ENCODE measurements at places on chromosomes 3 and 15. TPM values are rescaled to one million over a fixed set of nuclear protein-coding genes. Genes with fewer than 3 reads are reported as not detected.
A peak's percentile ranks its signal among the peaks of the same experiment; 100 is the strongest.

- no peak overlapping the region for H3K4me3 ChIP-seq
- H3K36me3 ChIP-seq: peaks cover 24% of the 10 kb centered on the region
- H3K27me3 ChIP-seq: no peaks in the 10 kb centered on the region
- H3K4me1 ChIP-seq: peaks cover 20% of the 10 kb centered on the region
- H3K27ac ChIP-seq: no peak overlapping the region
Observed at GRCh38 chr3:157180262-157180661, 20.3 kb upstream of the CCNL1 start.

DNA sequence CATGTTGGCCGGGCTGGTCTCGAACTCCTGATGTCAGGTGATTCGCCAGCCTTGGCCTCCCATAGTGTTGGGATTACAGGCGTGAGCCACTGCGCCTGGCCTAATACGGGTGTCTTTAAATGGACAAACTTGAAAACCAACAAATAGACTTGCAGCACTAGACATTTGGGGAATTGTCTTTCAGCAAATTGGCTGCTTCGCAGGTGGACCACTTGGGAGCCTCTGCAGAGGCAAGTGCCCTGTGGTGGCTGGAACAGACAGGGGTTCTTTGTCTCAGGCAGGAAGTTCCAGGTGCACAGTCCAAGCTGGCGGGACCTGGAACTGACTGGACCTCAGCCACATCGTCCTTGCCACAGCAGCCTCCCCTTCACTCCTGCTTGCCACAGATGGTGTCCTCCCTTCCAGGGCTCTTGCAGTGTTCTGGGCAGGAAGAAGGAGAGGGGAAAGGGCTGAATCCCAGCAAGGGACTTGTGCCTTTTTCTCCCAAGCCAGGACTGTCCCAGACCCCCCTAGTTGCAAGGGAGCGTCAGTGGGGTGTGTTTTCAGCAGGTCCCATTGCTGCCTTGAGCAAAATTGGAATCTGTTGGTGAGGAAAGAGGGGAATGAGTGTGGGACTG is 94.3 kb downstream of the TBC1D2B start:
- peaks cover 5% of the 10 kb centered on the region for H3K27me3 ChIP-seq
- DNase-seq: no peak
- H3K4me3 ChIP-seq: no peak overlapping the region
- no peaks in the 10 kb centered on the region for H3K4me1 ChIP-seq

GRCh38 chr3:100634493-100635272 is 25.3 kb downstream of the ADGRG7 start:
- H3K27ac ChIP-seq: no peak overlapping the region
- no peaks in the 10 kb centered on the region for H3K36me3 ChIP-seq
- H3K4me1 ChIP-seq: no peaks in the 10 kb centered on the region
- peak; percentile 31 for DNase-seq

GRCh38 chr3:189353988-189354889 is 182.5 kb downstream of the TPRG1 start:
- DNase-seq: no peak
- H3K27me3 ChIP-seq: no peaks in the 10 kb centered on the region
- H3K4me3 ChIP-seq: no peak overlapping the region

GRCh38 chr3:39568508-39568907 is 101.0 kb downstream of the MOBP start:
- no peak overlapping the region for H3K27ac ChIP-seq
- no peak for DNase-seq
- H3K4me3 ChIP-seq: no peak overlapping the region
- H3K4me1 ChIP-seq: no peaks in the 10 kb centered on the region

- H3K4me3 ChIP-seq: no peak overlapping the region
- H3K36me3 ChIP-seq: no peaks in the 10 kb centered on the region
- no peak overlapping the region for H3K27ac ChIP-seq
- H3K4me1 ChIP-seq: no peaks in the 10 kb centered on the region
- no peak for DNase-seq
Observed at GRCh38 chr3:194810076-194810475, 124.4 kb downstream of the FAM43A start.

DNA sequence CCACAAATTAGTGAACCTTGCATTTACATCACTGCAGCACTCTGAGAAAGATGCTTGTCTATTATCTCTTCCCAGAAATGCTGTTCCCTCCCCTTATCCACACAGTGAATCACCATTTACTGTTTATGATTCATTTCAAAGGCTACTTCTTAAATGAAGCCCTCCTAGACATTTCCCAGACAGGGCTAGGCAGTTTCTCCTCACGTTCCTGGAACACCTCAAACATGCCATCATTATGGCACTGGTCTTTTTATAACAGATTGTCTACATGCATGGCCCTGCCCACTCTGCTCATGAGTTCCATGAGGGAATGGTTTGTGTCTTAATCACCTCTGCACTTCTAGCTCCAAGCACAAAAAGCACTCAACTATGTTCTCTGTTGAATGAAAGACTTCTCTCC is 32.2 kb upstream of the TM2D3 start:
- no peak overlapping the region for H3K27ac ChIP-seq
- no peak for DNase-seq
- H3K4me1 ChIP-seq: peaks cover 5% of the 10 kb centered on the region

DNA sequence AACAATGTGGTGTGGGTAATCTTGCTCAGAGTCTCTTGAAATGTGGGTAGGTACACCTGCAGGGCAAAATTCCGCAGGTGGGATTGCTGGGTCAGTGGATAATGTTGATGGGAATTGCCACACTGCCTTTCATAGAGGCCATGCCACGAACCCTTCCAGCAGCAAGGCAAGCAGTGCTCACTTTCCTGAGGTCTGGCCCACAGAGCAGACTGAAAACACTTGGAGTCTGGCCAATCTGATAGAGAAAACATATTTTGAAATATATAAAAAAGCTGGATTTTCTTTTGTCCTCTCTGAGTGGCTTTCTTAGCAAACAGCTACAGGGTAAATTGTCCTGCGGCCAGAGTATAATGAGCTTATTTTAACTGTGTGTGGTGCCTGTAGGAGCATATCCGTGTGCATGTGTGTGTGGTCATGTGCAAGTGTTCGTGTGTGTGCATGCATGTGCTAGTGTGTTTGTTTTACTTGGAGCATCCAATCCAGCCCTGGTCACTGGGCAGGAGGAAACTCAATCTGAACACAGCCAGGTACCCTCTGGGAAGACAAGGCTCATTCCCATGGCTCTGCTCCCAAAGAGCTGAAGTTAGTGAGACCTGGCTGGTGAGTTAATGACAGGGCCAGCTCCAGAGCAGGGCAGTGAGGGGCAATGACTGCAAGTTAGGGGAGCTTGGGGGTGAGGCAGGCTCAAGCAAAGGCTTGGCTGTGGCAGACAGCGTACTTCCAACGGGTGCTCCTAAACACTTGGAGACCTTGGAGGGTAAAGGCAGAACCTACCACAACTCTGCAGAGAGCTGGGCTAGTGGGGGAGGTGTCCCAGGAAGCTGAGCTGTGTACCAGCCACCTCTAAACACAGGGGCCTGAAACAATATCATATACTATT is 91.3 kb downstream of the PLXNA1 start:
- H3K4me1 ChIP-seq: peaks cover 6% of the 10 kb centered on the region
- no peaks in the 10 kb centered on the region for H3K36me3 ChIP-seq
- no peak overlapping the region for H3K27ac ChIP-seq
- DNase-seq: no peak

GRCh38 chr3:66483409-66483906 is 17.4 kb downstream of the LRIG1 start:
- H3K27me3 ChIP-seq: no peaks in the 10 kb centered on the region
- peaks cover 92% of the 10 kb centered on the region for H3K4me1 ChIP-seq
- no peak overlapping the region for H3K27ac ChIP-seq
- H3K4me3 ChIP-seq: peak overlapping the region; percentile 62

DNA sequence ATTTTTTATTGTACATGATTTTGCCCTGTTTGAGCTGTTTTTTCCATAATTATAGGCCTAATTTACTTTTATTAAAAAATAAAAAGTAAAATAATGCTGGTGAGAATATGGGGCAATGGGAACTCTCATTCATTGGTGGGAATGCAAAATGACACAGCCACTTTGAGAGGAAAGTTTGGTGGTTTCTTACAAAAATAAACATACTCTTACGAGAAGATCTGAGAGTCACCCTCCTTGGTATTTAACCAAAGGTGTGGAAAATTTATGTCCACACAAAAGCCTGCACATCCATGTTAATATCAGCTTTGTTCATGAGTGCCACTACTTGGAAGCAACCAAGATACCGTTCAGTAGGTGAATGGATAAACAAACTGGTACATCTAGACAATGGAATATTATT is 9.8 kb downstream of the MUC13 start:
- no peak for DNase-seq
- no peaks in the 10 kb centered on the region for H3K36me3 ChIP-seq
- peaks cover 5% of the 10 kb centered on the region for H3K4me1 ChIP-seq

GRCh38 chr3:124995460-124995994 is 60.3 kb downstream of the HEG1 start:
- no peak overlapping the region for H3K27ac ChIP-seq
- DNase-seq: peak; percentile 47
- H3K27me3 ChIP-seq: no peaks in the 10 kb centered on the region
- no peaks in the 10 kb centered on the region for H3K4me1 ChIP-seq

- H3K36me3 ChIP-seq: peaks cover 2% of the 10 kb centered on the region
- H3K4me1 ChIP-seq: no peaks in the 10 kb centered on the region
- peak overlapping the region; percentile 88 for H3K4me3 ChIP-seq
Observed at GRCh38 chr3:194632226-194632808, 902 bp downstream of the TMEM44 start.

- H3K27me3 ChIP-seq: peaks cover 12% of the 10 kb centered on the region
- H3K4me3 ChIP-seq: no peak overlapping the region
- peak overlapping the region; percentile 82 for H3K27ac ChIP-seq
- peaks cover 23% of the 10 kb centered on the region for H3K4me1 ChIP-seq
Observed at GRCh38 chr3:36678216-36679013, 85.9 kb downstream of the DCLK3 start.

- H3K27me3 ChIP-seq: no peaks in the 10 kb centered on the region
- H3K27ac ChIP-seq: no peak overlapping the region
- H3K4me3 ChIP-seq: no peak overlapping the region
- no peak for DNase-seq
- peaks cover 6% of the 10 kb centered on the region for H3K4me1 ChIP-seq
- peaks cover 5% of the 10 kb centered on the region for H3K36me3 ChIP-seq
Observed at GRCh38 chr3:9826815-9827573, 16.8 kb downstream of the RPUSD3 start.

- peaks cover 60% of the 10 kb centered on the region for H3K4me1 ChIP-seq
- H3K36me3 ChIP-seq: peaks cover 6% of the 10 kb centered on the region
- no peak for DNase-seq
- H3K27ac ChIP-seq: no peak overlapping the region
- peak overlapping the region; percentile 56 for H3K4me3 ChIP-seq
- H3K27me3 ChIP-seq: no peaks in the 10 kb centered on the region
Observed at GRCh38 chr3:11582191-11582968, 61.3 kb downstream of the VGLL4 start.

DNA sequence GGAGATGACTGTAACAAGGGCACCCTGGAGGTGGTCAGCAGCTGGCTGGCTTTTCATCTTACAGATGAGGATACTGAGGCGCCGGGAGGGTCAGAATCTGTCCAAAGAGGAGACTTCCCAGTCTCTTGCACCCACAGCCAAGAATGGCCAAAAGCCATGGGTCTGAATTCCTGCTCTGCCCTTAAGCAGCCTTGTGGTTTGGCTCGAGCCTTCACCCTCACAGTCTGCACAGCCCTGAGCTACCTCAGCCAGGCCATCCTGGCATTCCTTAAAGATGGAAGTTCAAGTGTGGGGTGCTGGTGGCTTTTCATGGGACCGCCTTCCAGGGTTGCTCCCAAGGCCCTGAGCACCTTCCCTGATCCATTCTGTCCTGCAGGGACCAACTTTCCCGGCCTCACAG is 59.2 kb downstream of the CACNA2D2 start:
- H3K36me3 ChIP-seq: no peaks in the 10 kb centered on the region
- no peak overlapping the region for H3K27ac ChIP-seq
- no peak for DNase-seq
- H3K27me3 ChIP-seq: no peaks in the 10 kb centered on the region

- H3K4me3 ChIP-seq: no peak overlapping the region
- DNase-seq: no peak
- peaks cover 73% of the 10 kb centered on the region for H3K4me1 ChIP-seq
- H3K27me3 ChIP-seq: no peaks in the 10 kb centered on the region
- peaks cover 18% of the 10 kb centered on the region for H3K36me3 ChIP-seq
- H3K27ac ChIP-seq: no peak overlapping the region
Observed at GRCh38 chr15:81311752-81312464, 12.0 kb downstream of the STARD5 start.

- no peaks in the 10 kb centered on the region for H3K36me3 ChIP-seq
- H3K4me3 ChIP-seq: no peak overlapping the region
- H3K27ac ChIP-seq: no peak overlapping the region
- H3K27me3 ChIP-seq: no peaks in the 10 kb centered on the region
Observed at GRCh38 chr3:125670945-125671344, 75.6 kb upstream of the OSBPL11 start.

- no peak overlapping the region for H3K27ac ChIP-seq
- no peak for DNase-seq
- no peaks in the 10 kb centered on the region for H3K27me3 ChIP-seq
- peaks cover 12% of the 10 kb centered on the region for H3K36me3 ChIP-seq
Observed at GRCh38 chr3:59653405-59654122, 603.7 kb upstream of the CFAP20DC start.

DNA sequence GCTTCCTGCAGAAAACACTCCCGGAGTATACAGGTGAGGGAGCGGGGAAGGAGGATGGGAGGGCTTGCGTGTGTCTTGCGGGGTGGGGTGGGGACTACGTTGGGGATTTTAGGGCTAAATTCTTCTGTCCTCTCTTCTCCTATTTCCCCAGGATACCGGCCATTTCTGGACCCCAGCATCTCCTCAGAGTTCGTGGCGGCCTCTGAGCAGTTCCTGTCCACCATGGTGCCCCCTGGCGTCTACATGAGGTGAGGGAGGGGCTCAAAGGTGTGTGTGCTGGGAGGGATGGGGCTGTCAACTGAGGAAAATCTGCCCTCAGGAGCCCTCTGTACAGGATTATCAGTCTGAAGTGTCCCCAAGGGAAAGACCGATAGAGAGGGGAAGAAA is 6.6 kb downstream of the DUOX1 start:
- H3K4me1 ChIP-seq: peaks cover 14% of the 10 kb centered on the region
- H3K36me3 ChIP-seq: no peaks in the 10 kb centered on the region
- peak; percentile 48 for DNase-seq
- peak overlapping the region; percentile 63 for H3K4me3 ChIP-seq

DNA sequence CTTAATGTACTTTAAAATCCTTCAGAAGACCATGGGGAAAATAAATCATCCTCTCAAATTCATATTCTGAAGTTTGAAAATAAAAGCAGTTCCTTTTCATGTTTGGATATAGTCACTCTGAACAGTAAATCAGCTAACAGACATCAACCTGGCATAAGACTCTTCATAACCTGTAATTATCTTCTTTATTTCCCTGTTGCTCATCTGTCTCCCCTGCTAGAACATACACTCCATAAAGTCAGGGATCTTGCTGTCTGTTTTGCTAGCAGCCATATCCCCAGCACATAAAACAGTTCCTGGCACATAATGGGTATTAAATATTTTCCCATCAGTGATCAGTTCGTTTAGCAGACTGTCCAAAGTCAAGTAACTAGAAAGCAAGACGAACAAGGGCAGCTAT is 11.2 kb downstream of the VGLL4 start:
- H3K4me1 ChIP-seq: peaks cover 76% of the 10 kb centered on the region
- DNase-seq: no peak
- no peaks in the 10 kb centered on the region for H3K27me3 ChIP-seq
- H3K4me3 ChIP-seq: no peak overlapping the region
- H3K36me3 ChIP-seq: peaks cover 1% of the 10 kb centered on the region
- H3K27ac ChIP-seq: no peak overlapping the region

ATP8B4 gene
- 21.3 TPM for total RNA-seq

BFSP2 gene
- not detected for total RNA-seq

SAMD7 gene
- not detected for total RNA-seq

HES1 gene
- total RNA-seq: 0.91 TPM

RTP3 gene
- total RNA-seq: not detected

ALDH1L1 gene
- 0.48 TPM for total RNA-seq

EPHB1 gene
- 1.3 TPM for total RNA-seq

CDAN1 gene
- total RNA-seq: 18.2 TPM

CPNE4 gene
- total RNA-seq: 0.65 TPM

ONECUT1 gene
- total RNA-seq: not detected

GRM2 gene
- total RNA-seq: 2.0 TPM

All from activated T-cell treated with anti-CD3 and anti-CD28 coated beads, Interleukin-2, amount 50 U/mL, for 72 hours (primary cell).